ENCODE measurements at places on chromosomes 6 and 20.

DNA sequence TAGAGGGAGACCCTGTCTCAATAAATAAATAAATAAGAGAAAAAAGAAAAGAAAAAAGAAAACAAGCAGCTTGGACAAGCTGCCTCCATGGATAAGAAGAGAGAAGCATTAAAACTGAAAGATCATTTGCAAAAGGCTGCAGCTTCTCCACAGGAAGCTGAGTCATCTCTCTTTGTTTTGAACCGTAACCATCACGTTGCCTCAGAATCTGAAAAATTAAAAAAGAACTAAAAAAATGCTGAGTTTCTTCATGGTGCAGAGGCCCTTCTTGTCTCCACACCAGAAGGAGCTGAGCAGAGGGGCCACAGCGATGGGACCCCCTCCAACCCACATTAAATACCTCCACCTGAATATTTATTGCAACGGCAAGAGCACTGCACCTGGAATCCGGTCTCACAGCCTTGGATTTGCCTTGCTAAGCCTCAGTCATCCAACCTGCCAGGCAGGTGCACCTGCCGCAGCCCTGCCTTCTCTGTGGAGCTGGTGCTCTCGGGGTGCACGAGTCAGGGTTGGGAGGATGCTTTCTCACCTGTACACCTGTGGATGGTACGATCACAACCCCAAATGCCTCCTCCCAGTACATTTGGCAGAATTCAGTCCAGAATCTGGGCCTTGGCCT, 28.1 kb downstream of the TOX2 start:
- no peak for DNase-seq

DNA sequence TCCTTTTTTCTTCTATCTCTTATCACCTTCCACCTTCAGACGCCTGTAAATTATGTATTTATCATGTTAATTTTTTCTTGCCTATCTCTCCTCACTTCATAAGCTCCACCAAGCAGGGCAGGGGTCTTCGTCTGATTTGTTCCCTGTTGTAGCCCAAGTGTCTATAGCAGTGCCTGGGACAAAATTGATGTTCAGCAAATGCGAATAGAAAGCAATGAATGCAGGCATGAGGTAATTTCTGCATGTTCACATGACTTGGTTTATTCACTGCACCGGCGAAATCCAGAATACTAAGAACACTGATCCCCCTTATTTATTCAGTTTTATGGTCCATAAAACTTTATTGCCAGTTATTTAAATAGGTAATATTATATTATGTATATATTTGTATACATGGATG, 162.1 kb downstream of the TBC1D7 start:
- no peak for DNase-seq

GRCh38 chr20:49676581-49677291, 36.9 kb downstream of the B4GALT5 start:
- no peak for DNase-seq

- no peak for DNase-seq
Measured at GRCh38 chr6:52505726-52506409, 71.0 kb downstream of the TRAM2 start.

- DNase-seq, result no peak
Measured at GRCh38 chr6:3023663-3024483, 24.2 kb downstream of the NQO2 start.

GRCh38 chr20:24421071-24421470, 48.4 kb upstream of the SYNDIG1 start:
- no peak for DNase-seq

GRCh38 chr20:14790771-14791620, 453.6 kb upstream of the FLRT3 start:
- DNase-seq, result no peak

DNA sequence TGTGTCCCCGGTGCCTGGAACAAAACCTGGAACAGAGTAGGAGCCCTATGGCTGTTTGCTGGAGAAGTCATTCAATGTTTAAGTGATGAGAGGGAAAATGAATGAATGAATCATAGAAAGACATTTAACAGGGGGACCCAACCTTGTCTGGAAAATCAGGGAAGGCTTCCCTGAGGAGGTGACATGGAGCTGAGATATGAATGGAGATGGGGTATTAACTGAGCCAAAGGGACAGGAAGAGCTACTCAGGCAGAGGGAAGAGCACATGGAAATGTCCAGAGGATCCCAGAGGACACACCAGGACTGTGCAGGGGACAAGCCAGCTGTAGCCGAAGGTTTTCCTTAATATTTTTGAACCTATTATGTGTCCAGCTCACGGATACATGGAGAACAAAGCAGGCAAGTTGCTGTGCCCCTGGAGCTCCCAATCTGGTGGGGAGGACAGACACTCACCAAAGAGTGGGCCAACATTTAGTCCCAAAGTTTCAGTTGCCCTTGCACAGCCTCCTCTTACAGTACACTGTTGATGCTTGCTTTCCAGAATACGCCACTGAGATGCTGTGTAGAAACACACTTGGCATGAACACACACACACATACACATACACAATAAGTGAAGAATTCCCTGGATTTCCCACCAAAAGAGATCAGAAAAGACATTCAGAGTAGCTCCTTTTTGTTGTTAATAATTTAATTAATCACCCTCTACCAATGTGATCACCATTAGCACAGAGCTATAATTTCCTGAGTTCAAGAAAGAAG, 77.0 kb upstream of the PTPN1 start:
- no peak for DNase-seq

Measured in NCI-H1417 treated with DMSO at 0.1 percent for 48 hours (cell line).